ENCODE measurements at places on chromosomes 11 and 22. TPM values are rescaled to one million over a fixed set of nuclear protein-coding genes. Genes with fewer than 3 reads are reported as not detected.

Gene LMO1
- not detected for total RNA-seq

DNA sequence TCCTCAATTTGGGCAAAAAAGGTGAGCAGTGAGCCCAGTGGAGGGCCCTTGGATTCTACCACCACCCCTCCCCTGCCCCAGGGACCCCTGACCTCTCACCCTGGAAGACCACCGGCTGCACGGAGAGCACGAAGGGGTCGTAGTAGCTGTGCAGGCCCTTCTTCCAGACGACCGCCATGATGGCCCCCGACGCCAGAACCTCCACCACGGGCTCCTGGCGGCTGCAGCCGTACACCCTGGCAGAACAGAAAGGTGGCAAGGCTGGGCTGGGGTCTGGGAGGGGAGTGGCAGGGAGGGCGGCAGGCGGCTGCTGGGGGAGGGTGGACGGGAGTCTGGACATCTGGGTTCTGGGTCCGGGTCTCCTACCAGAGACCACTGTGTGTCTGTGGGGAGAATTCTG is 23.3 kb downstream of the TMPRSS6 start:
- DNase-seq, result no peak

DNA sequence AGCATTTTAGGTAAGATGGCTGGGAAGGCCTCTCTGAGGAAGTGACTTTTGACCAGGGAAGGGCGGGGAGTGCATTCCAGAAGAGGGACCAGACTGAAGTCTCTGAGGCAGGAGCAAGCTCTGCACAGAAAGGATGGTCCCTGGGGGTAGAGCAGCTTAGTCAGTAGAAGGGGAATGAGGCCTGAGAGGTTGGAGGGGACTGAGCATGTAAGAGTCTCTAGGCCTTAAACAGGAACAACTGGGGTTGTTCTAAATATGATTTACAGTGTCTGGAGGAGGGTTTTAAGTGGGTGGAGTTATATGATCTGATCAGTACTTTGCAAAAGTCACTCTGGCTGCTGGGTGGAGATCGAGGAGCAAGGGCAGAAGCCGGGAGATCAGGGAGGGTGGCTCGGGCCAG is 31.7 kb upstream of the TEF start:
- DNase-seq, result no peak

Gene RAB39A
- 0.92 TPM for total RNA-seq

- DNase-seq, result no peak
These were observed 566 bp downstream of the ATP6V1E1 start for GRCh38 chr22:17627961-17628405.

DNA sequence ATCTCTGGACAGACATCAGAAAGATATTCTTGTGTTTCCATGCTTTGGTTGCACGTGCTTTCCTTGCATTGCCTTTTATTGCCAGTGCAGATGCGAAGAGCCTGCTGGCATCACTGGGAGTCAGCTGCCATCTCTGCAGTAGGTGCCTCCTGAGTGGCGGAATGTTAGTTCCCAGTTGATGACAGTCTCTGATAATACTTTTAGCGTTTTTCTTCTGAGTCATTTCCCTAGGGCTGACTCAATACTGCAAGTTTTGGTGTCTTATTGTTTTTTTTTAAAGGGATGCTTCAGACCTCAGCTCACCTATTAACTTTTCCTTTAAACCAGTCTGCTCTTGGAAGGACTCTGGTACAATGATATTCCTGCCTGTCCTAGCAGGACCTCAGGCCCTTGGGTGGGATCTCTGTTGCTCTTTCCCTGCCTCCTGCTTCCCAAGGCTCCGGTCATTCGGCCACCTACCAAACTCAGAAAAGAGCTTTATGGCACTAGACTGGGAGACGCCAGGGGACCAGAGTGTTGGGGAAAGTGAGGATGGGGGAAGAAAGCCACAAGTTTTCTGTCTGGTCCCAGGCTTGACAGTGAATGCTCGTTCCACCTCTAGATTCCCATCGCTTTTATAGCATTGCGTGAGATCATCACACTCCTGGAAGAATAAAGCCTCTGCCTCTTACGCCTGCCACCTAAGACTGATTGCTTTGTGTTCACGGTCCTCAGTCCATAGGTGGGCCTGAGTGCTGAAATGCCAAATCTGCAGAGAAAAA is 308.7 kb downstream of the DDX10 start:
- DNase-seq, result no peak

Gene GAS2
- total RNA-seq, result 4.3 TPM

GRCh38 chr22:35582218-35582860 is 34.8 kb downstream of the MB start:
- no peak for DNase-seq

GRCh38 chr22:20011993-20012740 is 4.5 kb downstream of the ARVCF start:
- no peak for DNase-seq

GRCh38 chr22:50529416-50529896 is 356 bp downstream of the TYMP start:
- no peak for DNase-seq

Gene DUSP8
- total RNA-seq, result 14.9 TPM

Measured in ovary (tissue), 10 donors.